Stimulated activated CD4-positive, alpha-beta T cell treated with anti-CD3 and anti-CD28 coated beads, Interleukin-12 subunit alpha, Interleukin-12 subunit beta, amount 100 ng/mL, for 48 hours (primary cell): ENCODE measurements at places on chromosomes 11 and 22.
A peak's percentile ranks its signal among the peaks of the same experiment; 100 is the strongest.

DNA sequence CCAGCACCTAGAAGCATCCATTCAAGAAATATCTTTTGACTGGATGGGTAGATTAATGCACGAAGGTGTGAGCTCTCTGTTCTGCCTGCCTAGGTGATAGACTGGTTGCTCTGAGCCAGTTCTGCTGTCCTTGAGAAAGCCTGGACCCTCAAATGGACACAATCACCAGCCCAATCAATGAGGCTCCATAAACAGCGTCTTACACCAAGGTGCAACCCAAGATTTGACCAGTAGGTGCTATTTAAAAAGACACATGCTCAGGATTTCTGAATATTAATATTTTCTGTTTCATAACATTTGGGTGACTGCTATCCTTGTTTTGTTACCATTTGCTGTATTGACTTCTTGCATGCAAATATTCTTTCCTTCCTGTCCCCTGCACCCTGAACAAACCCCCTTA, 39.0 kb downstream of the PAMR1 start:
- no peak for DNase-seq

GRCh38 chr11:129268371-129268770, 76.2 kb upstream of the ARHGAP32 start:
- no peak for DNase-seq

- DNase-seq = no peak
Observed at GRCh38 chr22:46500201-46500600, 37.2 kb downstream of the CELSR1 start.

- no peak for DNase-seq
Observed at GRCh38 chr22:50400406-50400805, 57.3 kb downstream of the PPP6R2 start.

- no peak for DNase-seq
Observed at GRCh38 chr11:123190518-123190917, 4.5 kb downstream of the CLMP start.

DNA sequence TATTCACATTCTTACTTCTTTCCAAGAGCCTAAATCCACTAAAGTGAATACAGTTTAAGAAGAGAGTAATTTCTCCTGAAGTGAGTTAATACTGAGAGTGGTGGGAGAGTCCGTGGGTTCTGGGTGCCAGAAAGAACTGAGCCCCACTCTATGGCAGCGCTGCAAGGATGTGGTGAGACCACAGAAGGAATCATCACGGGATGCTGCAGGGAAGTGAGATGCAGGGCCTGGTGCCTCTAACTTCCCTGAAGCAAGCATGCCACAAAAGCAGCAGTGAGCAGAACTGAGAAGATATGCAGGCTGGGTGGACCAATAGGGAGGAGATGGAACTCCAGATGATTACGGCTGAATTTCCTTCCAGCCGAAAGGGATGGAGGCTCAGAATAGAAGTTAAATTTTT, 5.0 kb upstream of the MMP12 start:
- DNase-seq = no peak

DNA sequence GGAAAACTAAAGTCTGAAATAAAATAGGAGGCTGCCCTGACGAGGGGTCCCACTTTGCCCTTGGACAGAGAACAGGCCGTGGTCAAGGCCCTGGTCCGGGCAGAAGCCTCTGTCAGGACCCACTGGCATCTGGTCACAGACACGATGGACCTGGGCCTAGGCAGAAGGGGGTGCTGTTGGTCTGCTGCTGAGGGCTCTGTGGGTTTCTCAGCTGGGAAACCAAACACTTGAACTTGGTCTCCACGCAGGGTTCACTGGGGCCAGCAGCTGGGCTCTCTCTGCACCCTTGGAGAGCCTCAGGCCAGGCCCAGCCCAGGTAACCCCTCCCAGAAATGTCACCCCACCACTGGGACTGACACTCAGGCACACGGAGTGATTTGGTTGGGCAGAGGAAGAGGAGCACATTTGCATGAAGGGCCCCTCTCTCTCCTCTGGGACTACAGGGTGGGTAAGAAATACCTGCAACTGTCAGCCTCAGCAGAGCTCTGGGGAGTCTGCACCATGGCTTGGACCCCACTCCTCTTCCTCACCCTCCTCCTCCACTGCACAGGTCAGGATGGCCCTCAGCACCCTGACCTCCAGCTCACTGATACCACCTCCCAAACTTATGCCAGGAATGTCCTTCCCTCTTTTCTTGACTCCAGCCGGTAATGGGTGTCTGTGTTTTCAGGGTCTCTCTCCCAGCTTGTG, 48.1 kb upstream of the TOP3B start:
- no peak for DNase-seq

GRCh38 chr11:70584498-70585235, 186.3 kb downstream of the CTTN start:
- DNase-seq = no peak

DNA sequence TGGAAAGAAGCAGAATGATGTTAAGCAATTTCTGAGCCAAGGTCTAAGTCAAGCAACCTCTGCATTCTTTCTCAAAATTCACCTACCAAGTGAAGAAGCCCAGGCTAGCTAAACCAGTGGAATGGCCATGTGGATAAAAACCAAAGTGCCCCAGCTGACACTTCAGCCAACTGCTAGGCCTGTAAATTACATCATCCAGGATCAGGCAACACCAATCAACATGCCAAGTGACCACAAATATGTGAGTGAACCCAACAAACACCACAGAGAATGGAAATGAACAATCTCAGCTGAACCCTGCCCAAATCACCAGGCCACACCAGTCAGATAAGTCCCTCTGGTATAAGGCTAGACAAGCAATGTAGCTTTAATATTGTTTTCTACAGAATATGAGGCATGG, 25.1 kb upstream of the FJX1 start:
- no peak for DNase-seq

DNA sequence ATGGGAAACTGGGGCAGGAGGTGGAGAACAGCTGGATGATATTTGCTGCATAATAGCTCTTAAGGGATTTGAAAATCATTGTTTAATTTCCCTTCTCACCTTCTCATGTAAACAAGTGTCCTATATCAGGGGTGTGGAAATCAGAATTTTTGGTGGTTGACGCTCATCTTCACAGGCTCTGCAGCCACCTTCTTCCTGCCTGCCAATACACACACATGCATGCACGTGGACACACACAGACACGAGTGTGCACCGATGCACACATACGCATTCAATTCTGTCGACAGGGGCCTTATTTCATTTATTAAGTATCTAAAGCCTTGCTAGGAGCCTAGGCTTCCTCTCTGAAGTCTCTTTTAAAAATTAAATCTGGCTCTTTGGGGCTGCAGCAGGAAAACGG, 349.4 kb upstream of the NCAM1 start:
- no peak for DNase-seq

DNA sequence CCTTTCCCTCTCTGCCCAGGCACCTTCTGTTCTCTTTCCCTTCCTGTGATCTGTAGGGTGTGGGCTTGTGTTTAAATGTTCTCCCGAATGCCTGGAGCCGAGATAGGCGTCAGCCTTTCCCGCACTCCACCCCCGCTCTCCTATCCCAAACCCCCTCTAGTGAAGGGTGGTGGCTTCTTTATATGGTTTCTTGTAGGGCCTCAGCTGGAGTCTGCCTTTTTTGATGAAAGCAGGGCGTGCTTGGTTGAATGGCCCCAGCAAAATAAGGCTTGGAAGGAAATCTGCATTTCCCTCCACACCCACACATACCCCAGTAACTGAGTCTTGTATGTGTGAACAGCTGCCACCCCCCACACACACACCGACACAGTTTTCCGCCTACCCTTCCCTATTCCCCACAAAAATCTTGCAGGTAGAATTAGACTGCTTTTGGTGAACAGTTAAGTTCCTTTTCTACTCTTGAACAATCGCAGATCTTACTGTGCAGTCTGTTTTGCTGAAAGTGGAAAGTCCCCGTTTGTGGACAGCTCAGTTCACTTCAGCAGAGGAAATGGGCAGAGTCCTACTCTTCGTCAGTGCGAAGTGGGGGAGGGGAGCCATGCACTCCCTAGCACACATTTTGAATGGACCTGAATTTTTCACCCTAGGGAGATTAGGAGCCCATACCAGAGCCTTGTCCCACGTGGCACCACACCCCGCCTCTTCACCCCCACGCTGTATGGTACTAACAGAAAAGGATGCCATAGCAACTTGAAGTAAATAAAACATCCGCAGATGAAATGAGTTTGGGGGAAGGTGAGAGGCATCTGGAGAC, 25.5 kb upstream of the GRK2 start:
- DNase-seq = peak; percentile 77

DNA sequence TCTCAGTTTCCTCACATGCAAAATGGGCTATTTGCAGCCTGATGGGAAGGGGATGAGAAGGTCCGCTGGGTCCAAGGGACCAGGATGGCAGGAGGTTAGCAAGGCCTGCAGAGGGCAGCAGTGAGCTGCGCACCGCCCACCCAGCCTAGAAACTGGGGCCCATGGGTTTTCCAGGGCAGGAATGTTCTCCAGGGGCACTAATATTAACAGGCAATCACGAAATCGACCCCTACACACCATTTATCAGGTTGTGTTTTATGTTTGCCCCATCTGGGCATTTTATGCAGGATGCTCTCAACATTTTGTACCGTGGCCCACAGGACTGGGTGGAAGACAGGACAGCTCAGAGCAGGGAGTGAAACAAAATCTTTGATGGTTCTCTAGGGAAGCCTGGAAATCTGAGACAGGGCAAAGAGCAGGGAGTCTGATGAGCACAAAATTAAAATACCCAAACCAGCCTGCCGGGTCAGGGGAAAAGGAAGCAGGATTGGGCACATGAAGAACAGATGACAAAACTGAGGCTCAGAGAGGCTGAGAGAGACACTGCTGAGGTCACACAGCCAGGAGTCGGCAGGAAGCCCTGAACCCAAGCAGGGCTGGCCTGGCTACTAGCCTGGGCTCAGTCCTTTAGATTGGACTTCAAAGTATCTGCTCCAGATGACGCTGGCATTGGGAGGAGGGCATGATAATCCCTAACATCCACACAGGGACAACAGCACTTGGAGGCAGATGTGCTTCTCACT, 1.6 kb upstream of the BCR start:
- peak; percentile 59 for DNase-seq
